NCI-H460 (cell line): ENCODE measurements at places on chromosomes 16 and 17. TPM values are rescaled to one million over a fixed set of nuclear protein-coding genes. Genes with fewer than 3 reads are reported as not detected.
A peak's percentile ranks its signal among the peaks of the same experiment; 100 is the strongest.

GRCh38 chr17:72336026-72336803 is 215.4 kb downstream of the SOX9 start:
- no peak for DNase-seq

DNA sequence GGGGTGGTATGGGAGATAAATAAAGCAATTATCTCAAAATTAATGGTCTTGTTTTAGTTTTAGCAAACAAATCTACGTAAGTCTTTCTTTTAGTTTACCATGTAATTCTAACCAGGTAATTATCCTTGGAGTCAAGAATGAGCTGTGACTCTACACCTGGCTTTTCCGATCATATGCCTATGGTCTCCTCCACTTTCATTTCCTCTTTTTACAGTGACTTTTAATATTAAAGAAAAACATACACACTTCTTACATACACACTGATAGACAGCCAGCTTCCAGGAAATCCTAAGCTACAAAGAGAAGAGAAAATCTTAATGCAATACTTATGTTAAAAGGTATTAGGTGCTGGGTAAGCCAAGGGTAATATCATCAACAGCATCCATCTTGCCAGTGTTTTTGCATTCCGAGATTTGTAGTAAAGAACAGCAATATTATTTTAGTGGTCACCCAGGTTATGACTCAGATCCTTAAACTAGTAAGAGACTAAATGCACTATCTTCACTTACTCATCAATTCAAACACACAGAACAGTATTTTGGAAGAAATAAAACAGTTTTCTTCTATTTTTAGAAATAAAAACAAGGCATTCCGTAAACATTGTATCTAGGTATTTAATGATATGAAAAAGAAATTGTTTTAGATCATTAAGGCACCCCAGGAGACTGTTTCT is 4.4 kb upstream of the IRX5 start:
- DNase-seq, result no peak

DNA sequence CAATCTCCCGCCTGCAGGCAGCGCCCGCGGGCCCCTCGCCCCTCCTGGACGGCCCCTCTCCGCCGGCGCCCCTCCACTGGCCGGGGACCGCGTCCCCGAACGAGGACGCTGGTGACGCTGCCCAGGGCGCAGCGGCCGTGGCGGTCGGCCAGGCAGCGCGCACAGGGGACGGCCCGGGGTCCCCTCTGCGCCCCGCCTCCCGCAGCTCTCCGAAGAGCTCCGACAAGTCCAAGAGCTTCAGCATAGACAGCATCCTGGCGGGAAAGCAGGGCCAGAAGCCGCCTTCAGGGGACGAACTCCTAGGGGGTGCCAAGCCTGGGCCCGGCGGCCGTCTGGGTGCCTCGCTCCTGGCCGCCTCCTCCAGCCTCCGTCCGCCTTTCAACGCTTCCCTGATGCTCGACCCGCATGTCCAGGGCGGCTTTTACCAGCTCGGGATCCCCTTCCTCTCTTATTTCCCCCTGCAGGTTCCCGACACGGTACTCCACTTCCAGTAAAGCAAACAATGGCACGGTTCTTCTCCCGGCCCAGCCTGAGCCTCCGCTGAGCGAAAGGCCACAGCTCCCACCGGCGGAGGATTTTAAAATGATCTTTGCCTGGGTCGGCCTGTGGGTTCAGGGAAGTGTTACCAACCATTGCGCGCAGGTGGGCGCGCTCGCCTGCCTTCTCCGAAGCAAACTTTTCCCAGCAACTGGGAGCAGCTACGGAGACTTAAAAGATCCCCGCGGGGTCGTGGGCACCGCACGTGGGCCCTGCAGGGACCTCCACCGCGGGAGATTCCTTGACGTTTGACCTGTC is 1.1 kb downstream of the FOXL1 start:
- no peak for DNase-seq

DNA sequence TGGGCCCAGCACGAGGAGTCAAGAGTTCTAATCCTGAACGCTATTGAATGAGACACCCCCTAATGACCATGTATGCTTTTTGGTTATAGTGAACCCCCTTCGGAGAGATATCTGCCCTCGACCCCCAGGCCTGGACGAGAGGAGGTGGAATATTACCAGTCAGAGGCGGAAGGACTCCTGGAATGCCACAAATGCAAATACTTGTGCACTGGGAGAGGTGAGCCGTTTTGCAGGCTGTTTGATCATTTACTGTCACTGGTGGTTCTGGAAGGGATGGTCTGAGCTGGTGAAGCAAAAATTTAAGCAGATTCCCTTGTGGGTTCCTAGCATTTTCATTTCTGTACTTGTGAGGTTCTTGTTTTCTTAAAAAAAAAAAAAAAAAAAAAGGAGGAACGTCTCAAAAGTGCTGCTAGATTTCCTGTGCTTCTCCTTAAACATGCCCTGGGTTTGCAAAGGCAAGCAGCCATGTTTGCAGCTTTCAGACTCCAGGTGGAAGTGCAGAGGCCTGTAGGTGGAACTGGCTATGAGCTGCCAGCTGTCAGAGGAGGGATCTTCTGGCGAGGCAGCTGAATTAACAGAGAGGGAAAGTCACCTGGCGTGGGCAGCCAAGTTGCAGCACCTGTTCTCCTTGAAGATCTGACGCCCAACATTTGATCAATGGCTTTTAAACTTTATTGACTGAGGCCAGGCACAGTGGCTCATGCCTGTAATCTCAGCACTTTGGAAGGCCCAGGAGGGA is 3.5 kb downstream of the MARVELD3 start:
- DNase-seq, result no peak

GRCh38 chr17:16489431-16489830 is 2.6 kb downstream of the LRRC75A start:
- DNase-seq, result no peak

GRCh38 chr17:78789149-78789662 is 7.1 kb upstream of the CYTH1 start:
- peak; percentile 35 for DNase-seq

GRCh38 chr17:18084256-18084655 is 3.5 kb upstream of the DRG2 start:
- DNase-seq, result no peak

- no peak for DNase-seq
These were observed 31.0 kb downstream of the CCT6B start for GRCh38 chr17:34930283-34930682.

GRCh38 chr16:88502776-88503280 is 49.7 kb downstream of the ZFPM1 start:
- DNase-seq, result no peak

DNA sequence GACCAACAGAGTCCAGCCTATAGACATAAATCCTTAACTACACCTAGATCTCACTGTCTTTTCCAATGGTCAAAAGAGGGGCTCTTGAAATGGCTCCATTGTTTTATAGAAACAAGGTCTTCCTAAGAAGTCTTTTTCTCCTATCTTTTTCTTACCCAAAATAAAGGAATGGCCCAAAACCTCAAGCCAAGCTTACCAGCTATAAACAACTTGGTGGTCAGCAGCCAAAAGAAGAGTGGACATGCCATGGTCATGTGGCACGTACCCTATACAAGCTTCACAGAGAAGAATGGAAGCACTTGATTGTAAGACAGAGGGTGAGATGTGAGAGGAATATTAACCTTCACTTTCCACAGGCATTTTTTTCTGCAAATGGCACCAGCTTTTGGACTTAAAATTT is 82.1 kb upstream of the GNAO1 start:
- DNase-seq, result no peak

DNA sequence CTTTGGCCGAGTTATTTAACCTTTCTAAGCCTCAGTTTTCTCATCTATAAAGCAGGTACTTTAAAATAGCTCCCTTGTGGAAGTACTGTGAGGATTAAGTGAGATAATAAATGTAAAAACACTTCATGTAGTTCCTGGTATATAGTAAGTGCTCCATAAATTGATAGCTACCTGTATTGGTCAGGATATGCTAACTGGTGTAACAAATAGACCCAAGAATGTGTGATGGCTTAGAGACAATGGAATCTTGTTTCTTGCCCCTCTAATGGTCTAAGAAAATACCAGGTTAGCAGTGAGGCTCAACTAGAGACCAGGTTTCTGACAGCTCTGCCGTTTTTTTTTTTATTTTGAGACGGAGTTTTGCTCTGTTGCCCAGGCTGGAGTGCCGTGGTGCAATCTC is 29.8 kb downstream of the CCR7 start:
- no peak for DNase-seq

- no peak for DNase-seq
These were observed 304.3 kb upstream of the XYLT1 start for GRCh38 chr16:17775061-17775460.

DNA sequence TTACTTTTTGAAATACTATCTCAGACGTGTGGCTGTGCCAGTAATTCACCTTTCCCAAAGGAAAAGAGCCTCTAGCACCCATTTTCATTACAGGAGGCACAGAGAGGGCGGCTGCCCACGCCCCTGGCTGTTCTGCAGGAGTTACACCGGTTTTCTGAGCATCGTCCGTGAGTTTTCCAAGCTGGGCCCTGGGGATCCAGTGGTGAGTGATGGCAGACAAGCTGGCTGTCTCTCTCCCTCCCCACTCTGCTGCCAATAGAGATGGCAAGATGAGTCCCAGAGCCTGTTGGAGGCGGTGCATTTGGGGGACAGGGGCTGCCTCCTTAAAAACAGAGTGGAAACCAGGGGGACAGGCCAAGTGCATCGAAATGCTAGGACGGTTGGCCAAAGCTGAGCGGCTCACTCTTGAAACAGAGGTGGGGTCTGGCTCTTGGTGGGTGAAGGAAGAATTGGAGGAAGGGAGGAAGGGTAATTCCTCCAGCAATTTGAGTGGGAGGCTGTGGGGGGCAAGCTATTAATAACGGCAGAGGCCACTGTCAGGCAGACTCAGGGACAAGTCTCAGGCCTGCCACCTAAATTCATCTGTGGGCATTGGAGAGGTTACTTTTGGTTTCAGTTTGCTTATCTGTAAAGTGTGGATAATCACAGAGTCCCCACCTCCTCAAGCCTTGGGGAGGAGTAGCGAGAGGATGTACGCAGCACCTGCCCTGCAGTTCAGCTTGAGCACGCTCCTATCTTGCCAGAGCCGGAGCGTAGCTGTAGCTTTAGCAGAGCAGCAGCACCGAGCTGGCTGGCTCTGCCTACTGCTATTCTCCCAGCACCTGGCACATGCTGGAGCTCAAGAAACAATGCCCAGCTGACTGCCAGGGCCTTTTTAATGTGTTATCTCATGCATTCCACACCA is 7.5 kb upstream of the NOS2 start:
- no peak for DNase-seq

DNA sequence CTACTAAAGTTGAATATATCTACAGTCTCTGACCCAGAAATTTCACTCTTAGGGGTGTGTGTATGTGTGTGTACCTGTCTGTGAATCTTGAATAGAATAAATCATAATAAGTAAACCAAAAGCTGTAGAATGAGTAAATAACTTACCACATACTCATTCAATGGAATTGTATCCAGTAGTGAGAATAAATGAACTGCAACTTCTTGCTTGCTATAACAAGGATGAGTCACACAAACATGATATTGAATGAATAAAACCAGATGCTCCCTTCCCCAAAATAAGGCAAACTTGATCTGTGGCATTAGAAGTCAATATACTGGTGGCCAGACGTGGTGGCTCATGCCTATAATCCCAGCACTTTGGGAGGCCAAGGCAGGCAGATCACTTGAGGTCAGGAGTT is 259.8 kb upstream of the MON1B start:
- DNase-seq, result no peak

DNA sequence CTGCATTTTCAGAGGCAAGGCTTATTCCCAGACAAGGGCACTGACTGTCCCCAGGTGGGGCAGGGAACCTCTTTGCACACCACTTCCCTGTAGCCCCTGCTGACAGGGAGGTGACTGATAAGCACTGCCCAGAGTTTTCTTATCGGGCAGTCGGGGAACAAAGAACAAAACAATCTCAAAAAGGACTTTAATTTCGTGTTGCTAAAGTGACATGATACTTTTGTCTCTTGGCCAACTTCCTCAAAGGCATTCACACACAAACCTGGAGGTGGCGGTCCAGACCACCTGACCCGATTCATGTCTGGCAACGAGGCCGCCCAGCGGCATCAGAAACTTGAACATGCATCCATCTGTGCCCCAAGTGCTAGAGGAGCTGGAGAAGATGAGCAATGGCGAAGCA is 28.9 kb downstream of the ZDHHC7 start:
- DNase-seq, result no peak

- DNase-seq, result no peak
These were observed 44.4 kb downstream of the EEF2K start for GRCh38 chr16:22250522-22250921.

DNA sequence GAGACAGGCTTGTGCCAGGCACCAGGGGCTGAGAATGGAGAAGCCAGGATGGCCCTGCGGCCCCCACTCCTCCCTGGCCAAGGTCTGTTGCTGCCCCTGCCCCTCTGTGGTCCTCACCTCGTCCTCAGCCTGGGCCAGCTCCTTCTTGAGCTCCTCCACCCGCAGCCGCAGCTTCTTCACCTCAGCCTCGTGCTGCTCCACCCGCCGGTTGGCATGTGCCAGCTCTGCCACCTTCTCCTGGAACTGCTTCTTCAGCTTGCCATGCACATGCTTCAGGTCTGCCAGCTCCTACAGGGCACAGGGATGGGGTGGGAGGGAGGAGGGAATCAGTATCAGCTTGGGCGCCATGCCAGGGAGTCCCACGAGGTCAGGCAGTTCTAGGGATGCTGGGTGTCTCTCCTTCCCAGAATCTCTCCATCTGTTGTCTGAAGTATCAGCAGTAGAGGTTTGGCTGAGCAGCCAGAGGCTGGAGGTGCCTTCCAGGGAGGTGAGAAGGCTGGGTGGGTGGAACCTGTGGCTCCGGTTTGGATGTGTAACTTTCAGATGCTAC is 20.1 kb downstream of the CCDC102A start:
- no peak for DNase-seq

- DNase-seq, result no peak
These were observed 94.7 kb downstream of the SALL1 start for GRCh38 chr16:51056331-51056730.

DNA sequence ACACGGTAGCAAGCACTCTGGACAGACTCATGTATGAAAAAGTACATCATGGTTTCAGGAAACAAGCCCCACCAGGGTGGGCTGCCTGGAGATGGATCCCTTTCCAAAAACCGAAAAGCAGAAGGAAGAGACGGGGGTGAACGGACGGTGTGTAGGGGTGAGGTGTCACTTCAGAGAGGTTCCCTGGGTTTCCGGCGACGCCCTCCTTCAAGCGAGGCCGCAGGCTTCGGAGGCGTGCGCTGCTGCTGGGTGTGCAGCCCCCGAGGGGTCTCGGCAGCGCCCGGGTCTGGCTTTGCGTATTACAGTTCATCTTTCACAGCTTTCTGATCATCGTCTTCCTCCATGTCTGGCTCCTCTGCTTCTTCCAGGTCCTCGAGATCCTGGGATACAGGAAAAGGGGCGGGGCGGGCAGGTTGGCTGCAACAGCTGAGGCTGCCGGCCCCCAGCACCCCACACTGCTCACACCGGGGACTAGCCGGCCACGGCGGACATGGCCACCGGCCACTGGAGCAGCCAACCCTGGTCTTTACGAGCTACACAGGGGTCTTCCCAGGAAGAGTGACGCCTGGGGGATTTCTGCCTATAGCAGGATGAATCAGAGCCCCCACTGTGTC is 9.0 kb upstream of the PPP1R27 start:
- no peak for DNase-seq

GRCh38 chr17:38448208-38448771 is 20.0 kb downstream of the ARHGAP23 start:
- no peak for DNase-seq

- DNase-seq, result no peak
These were observed 137.5 kb upstream of the PLCG2 start for GRCh38 chr16:81641395-81642106.

SPNS2 gene
- total RNA-seq, result 0.52 TPM in 1 of 2 replicates, not detected in the other

SGCA gene
- not detected in 2 replicates for total RNA-seq
